ENCODE measurements at places on chromosomes 5 and 9.

GRCh38 chr9:69463497-69464068, 138.6 kb downstream of the ENTREP1 start:
- no peak for DNase-seq

DNA sequence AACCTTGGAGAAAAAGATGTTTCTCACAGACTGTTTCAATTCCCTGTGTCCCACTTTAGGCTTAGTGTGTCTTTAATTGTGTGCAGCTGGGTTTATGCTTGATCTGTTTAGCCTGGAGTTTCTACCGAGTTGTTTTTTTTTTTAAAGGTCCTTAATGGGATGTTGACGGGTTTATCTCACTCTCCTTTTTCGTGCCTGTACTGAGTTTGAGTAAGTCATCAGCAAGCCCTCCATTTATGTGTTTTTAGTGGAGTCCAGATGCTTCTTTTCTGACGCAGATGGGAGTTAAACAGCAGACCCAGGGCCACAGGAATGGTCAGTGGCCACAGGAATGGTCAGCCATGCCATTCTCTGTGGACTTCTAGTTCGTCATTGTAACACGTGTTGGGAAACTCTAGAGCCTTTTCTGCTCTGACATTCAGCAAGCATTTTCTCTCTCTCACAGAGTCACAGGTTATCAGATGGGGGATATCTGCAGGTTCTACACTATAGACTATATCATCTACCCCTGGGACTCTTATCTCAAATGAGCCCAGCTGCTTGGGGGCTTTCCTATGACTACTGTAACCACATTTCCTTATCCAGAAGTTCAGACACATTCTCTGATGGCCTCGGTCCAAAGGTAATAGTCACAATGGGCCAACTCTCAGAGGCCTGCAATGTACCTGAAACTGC, 190.5 kb downstream of the TTLL11 start:
- no peak for DNase-seq

GRCh38 chr5:170426786-170427185, 37.6 kb upstream of the KCNMB1 start:
- no peak for DNase-seq

GRCh38 chr9:35948901-35949318, 9.0 kb downstream of the OR2S2 start:
- DNase-seq: no peak

GRCh38 chr5:139871614-139872013, 76.0 kb downstream of the PSD2 start:
- DNase-seq: no peak

DNA sequence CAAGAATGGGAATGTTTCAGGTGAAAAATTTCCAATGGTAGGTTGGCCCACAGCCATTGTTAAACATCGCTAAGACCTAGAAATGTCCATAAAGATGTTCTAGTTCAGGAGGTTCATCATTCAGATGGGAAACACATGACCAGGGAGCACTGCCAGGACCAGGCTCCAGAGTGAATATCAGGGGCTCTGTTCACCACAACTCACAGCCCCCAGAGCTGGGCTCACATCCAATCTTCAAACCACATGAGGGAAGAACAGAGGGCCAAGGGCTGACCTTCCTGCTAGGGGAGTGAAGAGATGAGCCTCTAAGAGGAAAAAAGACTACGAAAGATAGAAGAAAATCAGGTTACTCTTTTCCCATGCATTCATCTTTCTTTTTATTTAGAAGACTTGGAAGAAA, 205.8 kb downstream of the SEMA5A start:
- no peak for DNase-seq

- DNase-seq: peak; percentile 52
Observed at GRCh38 chr5:175464074-175464941, 14.1 kb upstream of the SFXN1 start.

DNA sequence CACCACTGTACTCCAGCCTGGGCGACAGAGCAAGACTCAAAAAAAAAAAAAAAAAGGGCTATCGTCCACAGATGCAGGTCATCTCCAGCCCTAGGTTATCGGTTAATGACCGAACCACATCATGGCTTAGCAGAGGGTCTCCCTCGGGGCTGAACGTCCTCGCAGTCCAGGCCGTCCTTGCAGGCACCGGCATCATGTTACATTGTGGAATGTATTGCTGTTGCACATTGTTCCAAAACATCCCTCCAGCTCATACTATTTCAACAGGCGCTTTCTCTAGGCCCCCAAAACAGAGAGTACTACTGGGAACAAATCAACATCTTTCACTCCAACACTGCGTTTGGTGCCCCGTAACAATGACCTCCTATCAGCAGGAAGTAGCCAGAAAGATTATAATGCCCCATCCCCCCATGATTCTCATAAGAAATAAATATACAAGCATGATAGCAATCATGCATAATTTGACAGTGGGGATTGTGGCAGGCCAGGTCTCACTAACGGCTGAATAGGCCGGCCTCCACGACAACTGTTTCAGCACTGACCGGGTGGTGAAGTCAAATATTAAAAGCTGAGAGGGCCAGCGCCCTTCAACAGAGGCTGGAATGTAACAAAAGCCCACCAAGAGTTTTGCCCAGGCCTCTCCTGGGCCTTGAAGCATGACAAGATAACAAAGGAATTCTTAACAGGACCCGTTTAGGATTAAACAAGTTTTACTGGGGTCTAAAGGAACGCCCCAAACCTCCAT, 1.1 kb upstream of the LCN9 start:
- no peak for DNase-seq

- no peak for DNase-seq
Observed at GRCh38 chr5:10289991-10290390, 17.7 kb downstream of the CMBL start.

GRCh38 chr5:65910711-65911110, 15.7 kb upstream of the ERBIN start:
- no peak for DNase-seq

GRCh38 chr5:155870636-155871035, 456.3 kb upstream of the SGCD start:
- DNase-seq: no peak

Data from naive thymus-derived CD8-positive, alpha-beta T cell (primary cell).